ENCODE measurements at places on chromosomes 1 and 21.

DNA sequence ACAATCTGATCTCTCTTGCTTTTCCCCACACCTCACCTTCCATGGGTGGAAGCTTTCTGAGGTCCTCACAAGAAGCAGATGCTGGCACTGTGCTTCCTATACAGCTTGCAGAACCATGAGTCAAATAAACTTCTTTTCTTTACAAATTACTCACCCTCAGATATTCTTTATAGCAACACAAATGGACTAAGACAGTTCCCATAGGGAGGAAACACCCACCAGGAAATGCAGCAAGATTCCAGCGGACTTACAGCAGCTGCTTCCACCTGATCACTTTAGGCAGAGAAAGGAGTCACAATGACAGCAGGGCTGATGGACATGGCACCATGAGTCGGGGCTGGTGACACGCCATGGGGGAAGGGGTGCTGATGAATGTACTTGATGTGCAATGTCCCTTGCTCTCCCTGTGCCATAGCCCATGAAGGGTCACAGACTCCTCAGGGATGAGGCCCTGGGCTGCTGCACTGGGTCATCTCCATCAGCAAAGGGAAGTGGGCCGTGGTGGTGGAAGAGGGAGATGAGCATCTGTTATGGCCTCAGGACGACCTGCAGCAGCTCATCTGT is 53.9 kb downstream of the PRSS38 start:
- no peak for DNase-seq

GRCh38 chr1:246753670-246754535 is 29.7 kb downstream of the SCCPDH start:
- peak; percentile 82 for DNase-seq

- no peak for DNase-seq
Observed at GRCh38 chr1:35461966-35462651, 95.1 kb downstream of the KIAA0319L start.

GRCh38 chr1:175878775-175879174 is 135.4 kb upstream of the TNR start:
- no peak for DNase-seq

- no peak for DNase-seq
Observed at GRCh38 chr1:59123081-59123681, 173.7 kb upstream of the FGGY start.

- no peak for DNase-seq
Observed at GRCh38 chr1:55179177-55179835, 35.9 kb downstream of the USP24 start.

Measured in right forelimb (tissue), 1 donor.